CD4-positive, alpha-beta T cell treated with Interferon alpha-2 for 1 hour (primary cell): ENCODE measurements at places on chromosomes 2 and 18.

DNA sequence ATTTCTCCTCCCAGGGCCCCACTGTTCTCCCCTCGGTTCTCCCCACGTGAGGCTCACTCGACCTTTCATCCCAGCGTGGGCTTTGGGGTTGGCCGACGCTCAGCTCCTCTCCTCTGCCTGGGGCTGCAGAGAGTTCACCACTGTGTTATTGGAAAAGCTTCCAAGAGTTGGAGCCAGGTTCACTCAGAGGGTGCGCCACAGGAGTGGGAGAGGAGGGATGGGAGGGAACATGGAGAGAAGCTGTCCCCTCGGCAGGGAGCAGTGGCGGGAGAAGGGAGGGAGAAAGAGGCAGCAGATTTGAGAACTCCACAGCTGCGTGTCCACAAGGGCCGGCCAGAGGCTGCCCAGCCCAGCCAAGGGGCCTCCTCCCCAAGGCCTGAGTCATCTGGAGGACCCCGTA, 197.1 kb upstream of the SMAD2 start:
- no peak for DNase-seq

DNA sequence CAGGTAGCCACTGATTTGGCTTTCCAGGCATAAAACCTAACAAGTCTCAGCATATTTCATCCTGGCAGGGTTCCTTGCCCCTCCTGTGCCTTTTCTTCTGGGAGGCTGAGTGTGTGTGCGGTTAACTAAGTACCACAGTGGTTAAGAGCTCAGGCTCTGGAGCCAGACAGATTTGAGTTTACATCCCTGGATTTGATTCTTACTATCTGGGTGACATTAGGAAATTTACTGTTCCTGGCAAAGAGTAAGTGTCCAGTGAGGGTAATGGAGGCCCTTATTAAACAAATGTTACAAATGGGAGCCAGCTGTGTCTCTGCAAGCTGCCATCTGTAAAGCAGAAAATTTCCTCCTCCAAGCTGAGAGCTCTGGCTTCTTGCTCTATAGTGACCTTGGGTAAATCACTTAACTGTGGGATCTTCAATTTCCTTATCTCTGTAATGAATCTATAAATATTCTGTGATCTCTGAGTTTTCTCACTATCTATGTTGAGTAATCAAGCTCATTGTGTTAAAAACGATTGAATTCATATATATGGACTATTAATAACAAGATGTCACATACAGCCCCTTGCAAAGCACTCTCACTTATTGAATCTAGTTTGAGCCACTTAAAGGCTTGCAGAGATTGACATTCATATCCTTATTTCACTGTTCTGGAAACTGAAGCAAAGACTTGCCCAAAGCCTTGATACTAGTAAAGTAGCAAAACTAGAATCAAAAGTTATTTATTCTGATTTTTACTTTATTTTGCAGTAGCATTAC, 6.5 kb upstream of the COBLL1 start:
- no peak for DNase-seq

- DNase-seq: no peak
These were observed 824.0 kb downstream of the SLC4A3 start for GRCh38 chr2:220451438-220451837.

- DNase-seq: no peak
These were observed 270.6 kb downstream of the CELF4 start for GRCh38 chr18:37294951-37295350.

DNA sequence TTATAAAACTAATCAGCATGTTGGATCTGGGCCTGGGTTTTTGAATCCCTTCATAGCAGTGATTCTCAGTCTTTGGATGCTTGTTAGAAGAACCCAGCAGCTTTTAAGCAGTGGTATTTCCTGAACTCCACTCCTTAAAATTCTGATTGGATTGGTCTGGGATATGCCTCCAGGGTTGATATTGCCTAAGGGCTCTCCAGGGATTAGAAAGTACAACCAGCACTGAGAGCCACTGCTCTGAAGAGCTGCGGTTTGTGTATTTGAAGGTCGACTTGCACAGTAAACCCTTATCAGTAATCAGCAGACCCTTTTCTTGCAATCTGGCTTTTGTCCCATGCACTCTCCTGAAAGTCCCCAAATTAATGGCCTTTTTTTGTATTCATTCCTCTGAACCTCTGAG, 17.0 kb upstream of the RBMS1 start:
- DNase-seq: no peak

DNA sequence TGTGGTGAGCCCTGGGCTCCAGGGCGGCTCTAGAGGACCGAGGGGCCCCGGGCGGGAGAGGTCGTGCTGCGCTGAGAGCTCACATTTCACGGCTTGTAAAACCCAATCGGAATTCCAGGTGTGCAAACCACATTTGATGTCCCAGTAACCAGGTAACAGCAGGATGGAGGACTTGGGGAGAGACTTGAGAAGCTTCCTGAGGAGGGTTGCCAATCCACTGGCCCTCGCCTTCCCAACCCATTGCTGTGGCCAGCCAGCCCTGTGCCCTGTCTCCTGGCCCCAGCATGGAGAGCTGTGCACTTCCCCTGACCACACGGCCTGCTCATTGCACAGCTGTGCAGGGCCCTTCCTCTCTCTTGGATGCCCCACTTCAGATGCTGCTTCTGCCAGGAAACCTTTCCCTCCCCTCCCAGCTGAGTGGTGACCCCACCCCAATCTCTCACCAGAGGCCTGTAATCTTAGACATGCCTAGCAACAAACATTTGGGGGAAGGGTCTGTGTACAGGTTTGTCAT, 39.6 kb downstream of the ASB1 start:
- no peak for DNase-seq

DNA sequence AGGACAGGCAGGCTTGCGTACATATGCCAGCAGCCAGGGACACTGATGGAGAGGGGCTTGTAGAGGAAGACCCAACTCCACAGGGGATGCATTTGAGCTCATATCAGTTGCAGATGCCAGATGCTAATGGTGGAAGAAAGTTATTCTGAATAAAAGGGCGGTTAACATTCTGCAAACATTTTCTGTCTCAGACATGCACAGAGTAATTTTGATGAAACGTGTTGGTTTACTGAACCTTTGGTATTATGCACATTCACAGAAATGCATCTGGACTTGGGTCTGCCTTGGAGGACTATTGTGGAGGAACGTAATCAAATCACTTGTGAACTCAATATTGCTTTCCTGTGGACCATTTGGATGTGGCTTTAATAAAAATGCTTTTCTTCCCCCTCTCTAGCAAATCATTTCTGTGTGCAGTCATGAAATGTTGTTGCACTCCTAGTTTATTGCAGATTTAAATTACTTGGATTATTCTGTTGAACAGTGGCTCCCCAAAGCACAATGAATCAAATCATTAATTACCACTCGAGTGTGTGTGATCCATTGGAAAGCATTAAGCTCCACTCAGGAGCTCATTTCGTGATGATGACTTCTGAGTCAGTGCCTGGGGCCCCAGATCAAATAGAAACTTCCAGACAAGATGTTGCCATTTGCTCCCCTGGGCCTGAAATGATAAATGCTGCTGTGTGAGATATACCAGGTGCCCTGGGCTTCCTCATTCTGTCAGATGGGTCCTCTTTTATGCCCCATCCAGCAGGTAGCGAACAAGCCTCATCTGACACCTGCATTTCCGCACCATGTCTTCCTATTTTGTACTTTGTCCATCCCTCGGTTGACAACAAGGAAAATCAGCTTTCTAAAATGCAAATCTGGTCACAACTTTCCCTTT, 697.0 kb upstream of the HS6ST1 start:
- no peak for DNase-seq

GRCh38 chr2:30372826-30373225, 74.2 kb upstream of the LCLAT1 start:
- no peak for DNase-seq

- DNase-seq: no peak
These were observed 3.0 kb downstream of the PDE11A start for GRCh38 chr2:178069551-178069950.

DNA sequence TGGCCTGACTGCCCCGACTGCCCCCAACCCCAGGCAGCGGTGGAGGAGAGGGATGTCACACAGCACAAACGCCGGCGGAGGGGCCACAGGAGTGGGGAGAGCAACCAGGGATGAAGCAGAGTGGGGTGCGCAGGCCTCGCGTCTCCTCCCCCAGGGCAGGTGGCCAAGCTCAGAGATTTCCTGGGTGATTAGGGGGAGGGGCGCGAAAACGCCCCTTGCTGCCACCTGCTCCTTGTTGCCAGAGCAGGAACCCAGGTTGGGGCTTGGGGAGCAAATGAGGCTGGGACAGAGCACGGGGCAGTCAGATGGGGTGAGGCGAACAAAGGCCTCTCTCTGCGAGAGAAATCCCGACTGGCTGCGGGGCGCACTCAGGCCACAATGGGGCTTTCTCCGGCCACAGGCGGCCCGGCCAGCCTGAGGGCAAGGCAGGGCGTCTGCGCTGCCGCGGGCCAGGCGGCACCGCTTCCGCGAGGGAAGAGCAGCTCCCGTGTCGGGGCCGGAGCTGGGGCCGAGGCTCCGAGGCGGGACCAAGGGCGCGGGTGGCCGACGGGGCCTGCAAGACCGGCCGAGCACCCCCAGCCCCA, 11.5 kb downstream of the TEX44 start:
- peak; percentile 43 for DNase-seq

- peak; percentile 69 for DNase-seq
These were observed 158.4 kb downstream of the SETBP1 start for GRCh38 chr18:44838971-44839666.

- no peak for DNase-seq
These were observed 723.1 kb downstream of the TMEM182 start for GRCh38 chr2:103484906-103485305.

DNA sequence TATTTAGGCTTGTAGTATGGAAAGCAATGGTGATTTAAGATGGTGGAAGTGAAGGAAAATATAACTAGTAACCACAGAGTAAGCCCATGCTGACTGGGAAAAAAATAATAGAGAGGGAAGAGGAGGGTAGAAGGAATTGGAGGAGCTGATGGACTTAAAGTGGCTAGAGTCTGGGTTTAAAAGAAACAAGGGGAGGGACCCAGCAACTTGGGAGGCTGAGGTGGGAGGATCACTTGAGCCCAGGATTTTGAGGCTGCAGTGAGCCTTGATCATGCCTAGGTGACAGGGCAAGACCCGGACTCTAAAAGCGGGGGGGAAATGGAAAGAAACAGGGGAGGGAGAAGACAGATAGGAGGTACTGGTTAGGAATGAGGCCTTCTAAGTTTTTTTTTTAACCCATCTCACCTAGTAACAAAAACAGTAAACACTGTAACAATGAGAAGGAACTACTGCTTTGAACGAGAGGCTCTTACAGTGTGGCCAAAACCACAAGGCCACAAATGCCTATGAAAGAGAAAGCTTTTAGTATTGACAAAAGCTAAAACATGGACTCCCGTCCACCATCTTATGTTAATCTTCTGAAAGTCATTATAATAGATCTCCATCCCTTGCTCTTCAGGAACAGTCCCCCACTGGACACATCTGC, 26.6 kb downstream of the METTL8 start:
- DNase-seq: peak; percentile 16

- no peak for DNase-seq
These were observed 233.9 kb upstream of the SP5 start for GRCh38 chr2:170481201-170481600.

GRCh38 chr18:70422391-70422965, 133.6 kb downstream of the SOCS6 start:
- DNase-seq: no peak

DNA sequence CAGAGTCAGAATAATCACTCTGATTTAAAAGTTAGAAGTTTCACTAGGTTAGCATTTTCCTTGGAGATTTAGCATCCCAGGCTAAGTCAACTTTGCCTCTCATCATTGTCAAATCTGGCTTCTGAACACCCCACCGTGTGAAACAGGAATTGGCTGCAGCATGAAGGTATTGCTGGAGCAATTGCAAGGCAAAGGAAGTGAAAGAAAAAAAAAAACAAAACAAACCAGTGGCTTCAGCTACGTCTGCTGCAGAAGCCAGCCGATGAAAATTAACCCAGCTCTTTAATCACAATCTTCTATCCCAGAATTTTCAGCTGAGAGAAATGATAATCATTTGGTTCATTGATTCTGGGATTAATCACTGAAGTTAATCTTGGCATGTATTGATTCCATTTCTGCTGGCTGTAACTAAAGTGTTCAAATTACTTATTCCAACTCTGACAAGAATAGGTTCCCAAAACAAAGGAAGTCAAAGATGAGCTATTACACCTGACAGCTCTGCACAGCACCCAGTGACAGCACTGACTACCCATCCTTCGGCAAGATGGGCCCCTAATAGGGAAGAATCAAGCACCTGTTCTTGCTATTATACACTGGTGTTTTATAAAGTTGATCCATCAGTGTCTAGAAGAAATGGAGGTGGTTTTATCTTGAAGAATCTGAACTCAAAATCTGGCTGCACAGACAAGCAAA, 42.7 kb upstream of the REG3G start:
- DNase-seq: no peak

DNA sequence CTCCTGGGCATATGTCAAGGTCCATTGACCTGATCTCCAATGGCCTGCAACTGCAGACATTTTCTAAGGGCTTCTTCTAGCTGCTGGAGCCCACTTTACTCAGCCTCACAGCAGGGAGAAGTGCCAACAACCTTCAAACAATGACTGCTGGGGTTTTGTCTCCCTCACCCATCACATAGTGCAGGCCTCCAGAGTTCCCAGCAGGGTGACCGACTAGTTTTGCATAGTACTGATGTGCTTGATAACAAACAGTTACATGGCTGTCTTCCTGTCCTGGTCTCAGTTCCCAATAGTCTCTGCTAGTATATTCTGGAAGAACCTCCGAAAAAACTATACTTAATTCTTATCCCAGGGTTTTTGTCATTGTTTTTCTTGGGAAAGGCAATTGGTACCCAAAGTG, 10.4 kb upstream of the NETO1 start:
- no peak for DNase-seq

- no peak for DNase-seq
These were observed 49.0 kb upstream of the ATIC start for GRCh38 chr2:215262741-215263362.

GRCh38 chr2:68747413-68747812, 12.8 kb downstream of the ARHGAP25 start:
- DNase-seq: no peak

GRCh38 chr2:144712550-144712940, 192.6 kb upstream of the ZEB2 start:
- no peak for DNase-seq

DNA sequence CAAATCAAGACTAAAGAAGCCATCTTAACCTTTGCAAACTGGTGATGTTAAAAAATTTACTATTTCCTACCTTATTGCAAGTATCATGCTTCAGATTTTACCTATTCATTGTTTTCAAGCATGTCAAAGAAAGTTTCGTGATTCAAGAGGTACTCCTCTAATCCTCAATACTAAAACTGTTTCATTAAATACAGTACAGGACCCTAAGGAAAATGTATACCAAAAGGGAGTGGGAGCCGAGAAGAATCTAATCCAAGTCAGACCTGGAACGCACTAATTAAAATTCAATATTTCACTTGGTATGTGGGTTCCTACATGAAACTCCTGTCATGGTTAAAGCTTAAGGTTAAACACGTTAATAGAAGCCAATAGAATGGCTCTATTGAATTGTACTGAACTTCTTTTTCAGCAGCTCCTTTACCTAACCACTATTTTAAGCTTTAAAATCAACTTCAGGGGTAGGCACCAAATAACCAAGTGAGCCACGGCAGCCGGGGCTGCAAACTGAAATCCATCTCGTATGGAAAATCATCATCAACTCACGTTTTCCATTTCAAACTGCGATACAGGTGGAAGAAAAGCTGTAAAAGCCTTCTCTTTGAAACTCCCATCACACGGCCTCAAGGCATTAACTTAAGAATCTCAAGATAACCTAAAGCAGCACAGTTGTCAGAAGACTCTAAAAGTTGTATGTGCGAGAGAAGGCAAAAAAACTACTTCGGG, 188.8 kb downstream of the ZEB2 start:
- DNase-seq: no peak

GRCh38 chr18:59846814-59847490, 52.8 kb upstream of the PMAIP1 start:
- no peak for DNase-seq

GRCh38 chr2:168024459-168024858, 222.9 kb downstream of the STK39 start:
- no peak for DNase-seq
